Stimulated activated naive B cell treated with anti-CD40 and anti-IgM and Interleukin-4, amounts not matched to agents 10 μg/mL and 1 μg/mL and 100 μg/mL, for 72 hours (primary cell): ENCODE measurements at places on chromosomes 3 and 15.

- DNase-seq = peak; percentile 32
These were observed 175.8 kb downstream of the XXYLT1 start for GRCh38 chr3:195095035-195095703.

DNA sequence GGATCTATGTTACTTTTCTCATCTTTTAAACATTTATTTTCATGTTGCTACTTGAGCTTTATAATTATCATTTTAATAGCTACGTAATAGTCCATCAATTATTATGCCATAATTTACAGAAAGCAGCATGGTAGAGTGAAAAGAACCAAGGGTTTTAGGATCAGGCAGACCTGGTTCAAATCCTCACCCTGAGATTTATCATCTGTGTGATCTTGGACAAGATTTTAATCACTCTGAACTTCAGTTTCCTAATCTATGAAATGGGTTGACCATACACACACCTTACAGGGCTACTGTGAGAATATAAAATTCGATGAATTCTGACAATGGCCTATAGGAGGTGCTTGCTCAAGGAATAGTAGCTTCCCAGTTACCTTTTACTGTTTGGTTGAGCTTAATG, 27.1 kb downstream of the BOC start:
- DNase-seq = no peak

DNA sequence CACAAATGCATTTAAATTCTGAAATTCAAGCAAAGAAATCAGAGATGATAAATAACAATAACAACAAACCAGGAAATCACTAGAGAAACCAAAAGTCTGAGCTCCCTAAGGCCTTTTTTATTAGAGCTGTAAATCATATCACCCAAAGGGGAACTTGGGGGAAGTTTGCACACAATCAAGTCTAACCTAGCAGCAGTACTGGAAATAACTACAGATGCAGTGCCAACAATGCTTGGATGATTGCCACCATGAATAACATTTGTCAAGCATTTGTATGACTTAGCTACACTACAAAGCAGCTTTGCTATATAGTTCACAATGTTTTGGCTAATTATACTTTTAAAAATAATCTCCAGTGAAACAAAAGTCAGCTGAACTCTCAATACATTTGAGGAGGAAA, 27.8 kb downstream of the SHQ1 start:
- DNase-seq = no peak

DNA sequence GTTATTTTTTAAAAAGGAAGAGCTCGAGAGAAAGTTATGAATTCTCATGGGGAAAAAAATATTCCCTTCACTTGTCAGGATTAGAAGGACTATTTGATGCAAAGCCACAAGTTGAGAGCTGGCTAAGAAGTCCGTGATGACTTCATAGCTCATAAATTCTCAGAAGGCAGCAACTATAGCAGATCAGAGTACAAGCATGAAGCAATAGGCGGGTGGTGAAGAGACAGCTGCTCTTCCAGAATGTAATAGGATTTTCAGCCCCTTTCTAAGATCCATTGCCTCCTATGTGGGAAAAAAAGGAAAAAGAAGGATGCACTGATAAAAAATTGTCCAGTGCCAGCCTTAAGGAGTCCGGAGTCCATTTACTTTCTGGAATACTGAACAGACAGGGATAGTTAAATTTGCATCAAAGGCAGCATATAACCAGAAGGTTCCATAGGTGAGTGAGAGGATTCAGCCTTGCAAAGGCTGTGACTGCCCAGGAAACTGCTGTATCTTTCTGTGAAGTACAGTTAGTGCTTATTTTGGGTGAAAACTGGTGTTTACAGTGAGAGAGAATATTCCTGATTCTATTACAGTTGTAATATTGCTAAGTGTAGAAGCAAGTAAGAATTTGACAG, 929.5 kb upstream of the ALCAM start:
- no peak for DNase-seq

DNA sequence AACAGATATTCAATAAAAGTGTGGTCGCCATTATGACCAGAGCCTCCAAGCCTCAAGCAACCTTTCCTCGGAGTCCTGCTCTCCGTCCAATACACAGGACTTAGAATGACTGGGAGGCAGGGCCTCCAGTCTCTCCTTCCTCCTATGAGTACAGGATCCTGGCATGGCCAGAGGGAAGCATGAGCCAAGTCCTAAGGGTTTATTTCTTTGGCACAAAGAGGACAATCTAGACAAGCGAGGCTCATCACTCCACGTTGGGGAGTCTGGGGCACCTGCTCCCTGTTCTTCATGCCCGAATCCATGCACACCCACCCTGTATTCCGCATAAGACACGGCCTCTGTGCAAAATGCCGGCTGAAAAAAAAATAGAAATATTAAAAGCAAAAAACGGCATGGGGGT, 6.8 kb downstream of the PRRT3 start:
- no peak for DNase-seq

GRCh38 chr3:63970631-63971475, 52.4 kb downstream of the PSMD6 start:
- no peak for DNase-seq

GRCh38 chr3:149587383-149587782, 70.4 kb downstream of the WWTR1 start:
- DNase-seq = no peak

- DNase-seq = no peak
These were observed 497.7 kb upstream of the THBS1 start for GRCh38 chr15:39083213-39083612.

DNA sequence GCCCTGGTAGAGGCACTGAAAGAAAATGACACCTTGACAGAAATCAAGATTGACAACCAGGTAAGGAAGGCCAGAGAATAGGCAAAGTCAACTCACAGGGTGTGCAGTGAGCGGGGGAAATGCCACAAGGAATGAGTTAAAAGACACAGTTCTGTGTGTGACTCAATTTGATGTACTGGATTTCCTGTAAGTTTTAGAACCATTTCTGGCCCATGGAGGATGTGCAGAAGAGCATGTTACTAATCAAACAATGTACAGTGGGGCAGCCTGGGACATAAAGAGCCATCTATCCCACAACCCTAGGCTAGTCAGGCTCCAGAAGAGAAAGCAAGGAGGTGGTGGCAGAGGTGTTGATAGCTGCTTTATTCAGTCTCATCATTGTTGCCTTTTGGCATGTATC, 31.2 kb upstream of the TMOD3 start:
- DNase-seq = no peak

GRCh38 chr3:100401674-100402041, 319 bp downstream of the LNP1 start:
- DNase-seq = no peak

GRCh38 chr3:96931119-96931862, 116.9 kb downstream of the EPHA6 start:
- no peak for DNase-seq

GRCh38 chr3:146611096-146611495, 6.0 kb upstream of the PLSCR5 start:
- DNase-seq = no peak

GRCh38 chr15:79206940-79207339, 75.6 kb upstream of the ANKRD34C start:
- no peak for DNase-seq

GRCh38 chr15:71548401-71548807, 261.9 kb upstream of the NR2E3 start:
- DNase-seq = no peak

DNA sequence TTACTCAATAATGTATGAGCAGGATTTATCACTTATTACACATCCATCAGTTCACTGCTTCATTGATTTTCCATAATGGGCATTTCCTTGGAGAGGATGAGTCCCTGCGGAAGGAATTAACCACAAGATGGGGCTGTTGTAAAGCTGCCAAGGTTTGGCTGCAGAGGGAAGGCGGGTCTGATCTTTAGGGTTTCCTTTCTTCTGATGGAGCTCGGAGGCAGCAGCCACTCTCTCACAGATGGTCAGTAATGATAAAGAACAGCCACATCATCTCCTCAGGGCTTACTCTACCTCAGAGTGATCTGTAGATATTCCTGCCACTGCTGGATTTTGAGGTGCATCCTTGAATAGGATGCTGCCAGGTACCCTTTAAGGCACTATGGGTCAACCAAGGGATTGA, 115.2 kb downstream of the USP13 start:
- no peak for DNase-seq

- no peak for DNase-seq
These were observed 461.3 kb upstream of the NAALADL2 start for GRCh38 chr3:174397848-174398247.

DNA sequence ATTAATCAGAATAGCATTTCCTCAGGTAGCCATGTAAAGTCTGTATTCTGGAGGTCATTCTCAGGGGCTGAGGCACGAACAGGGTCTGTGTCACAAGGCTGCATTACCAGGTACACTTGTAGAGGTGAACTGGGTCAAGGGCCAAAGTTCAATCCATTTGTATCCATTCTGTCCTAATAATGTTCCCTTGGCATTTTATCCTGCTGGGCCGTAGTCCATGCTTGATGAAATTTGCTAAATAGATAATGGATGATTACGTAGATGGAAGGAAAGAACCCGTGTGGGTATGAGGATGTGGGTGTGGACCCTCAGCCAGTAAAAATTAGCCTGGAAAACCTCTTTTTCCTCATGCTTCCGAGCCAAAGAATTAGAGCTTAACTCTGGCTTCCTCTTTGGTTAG, 785.9 kb downstream of the GRM7 start:
- no peak for DNase-seq

GRCh38 chr3:158790901-158791589, 10.8 kb upstream of the MFSD1 start:
- peak; percentile 5 for DNase-seq

DNA sequence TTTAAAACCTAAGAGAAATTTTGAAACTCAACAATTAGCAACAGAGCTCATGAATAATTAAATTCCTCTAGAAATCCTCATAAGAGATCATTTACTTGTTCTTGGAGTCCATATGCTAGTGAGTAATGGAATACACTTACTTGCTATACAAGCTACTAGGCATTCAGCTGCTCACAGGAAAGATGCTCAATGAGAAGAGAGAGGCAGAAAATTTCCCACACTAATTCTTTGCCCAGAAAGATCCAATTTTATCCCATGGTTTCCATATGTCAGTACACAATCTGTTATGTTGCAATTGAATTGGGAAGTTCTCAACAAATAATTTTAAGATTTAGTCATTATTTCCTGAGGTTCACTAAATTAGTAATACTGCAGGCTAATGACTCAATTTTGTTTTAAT, 310.4 kb downstream of the RYR3 start:
- no peak for DNase-seq

- no peak for DNase-seq
These were observed 236.5 kb downstream of the SQOR start for GRCh38 chr15:45871121-45871855.

- peak; percentile 2 for DNase-seq
These were observed 520.6 kb downstream of the MFSD1 start for GRCh38 chr3:159322322-159322939.

- no peak for DNase-seq
These were observed 250.5 kb downstream of the ADAMTSL3 start for GRCh38 chr15:83904107-83905040.

GRCh38 chr15:85607842-85608241, 186.9 kb downstream of the KLHL25 start:
- DNase-seq = no peak

DNA sequence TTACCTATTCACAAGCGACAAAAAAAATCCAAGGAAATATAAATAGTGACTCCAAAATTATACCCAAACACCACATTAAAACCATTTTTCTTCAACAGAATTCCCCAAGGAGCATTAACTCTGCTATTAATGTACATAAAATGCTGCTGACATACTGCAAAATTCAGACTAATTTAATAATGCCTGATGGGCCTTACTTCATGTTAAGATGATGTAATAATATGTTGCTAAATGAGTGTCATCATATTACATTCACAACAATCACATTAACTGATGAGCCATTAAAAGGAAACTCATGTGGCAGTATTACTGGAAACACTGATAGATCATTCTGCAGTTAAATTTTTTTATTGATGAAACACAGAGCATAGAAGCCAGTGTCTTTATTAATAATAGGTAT, 204.9 kb upstream of the CGNL1 start:
- DNase-seq = no peak

DNA sequence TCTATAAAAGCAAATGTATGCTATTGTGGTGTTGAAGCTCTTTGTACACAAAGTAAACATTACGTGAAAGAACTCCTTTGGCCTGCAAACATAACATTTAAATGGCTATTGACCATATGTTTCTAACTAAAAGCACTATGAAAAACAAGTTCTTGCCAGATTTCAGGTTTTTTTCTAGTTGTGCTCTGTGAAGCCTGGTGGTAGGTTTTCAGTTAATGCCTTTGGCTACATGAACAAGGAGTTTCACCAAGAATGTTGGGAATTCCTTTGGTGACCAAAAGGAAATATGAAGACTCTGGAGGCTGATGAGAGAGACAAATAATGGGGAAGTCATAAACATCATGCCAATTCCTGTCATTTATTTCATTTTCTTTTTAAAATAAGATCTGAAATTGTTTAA, 66.0 kb downstream of the RBMS3 start:
- no peak for DNase-seq

- DNase-seq = no peak
These were observed 424.5 kb downstream of the SOX2 start for GRCh38 chr3:182136008-182136910.

DNA sequence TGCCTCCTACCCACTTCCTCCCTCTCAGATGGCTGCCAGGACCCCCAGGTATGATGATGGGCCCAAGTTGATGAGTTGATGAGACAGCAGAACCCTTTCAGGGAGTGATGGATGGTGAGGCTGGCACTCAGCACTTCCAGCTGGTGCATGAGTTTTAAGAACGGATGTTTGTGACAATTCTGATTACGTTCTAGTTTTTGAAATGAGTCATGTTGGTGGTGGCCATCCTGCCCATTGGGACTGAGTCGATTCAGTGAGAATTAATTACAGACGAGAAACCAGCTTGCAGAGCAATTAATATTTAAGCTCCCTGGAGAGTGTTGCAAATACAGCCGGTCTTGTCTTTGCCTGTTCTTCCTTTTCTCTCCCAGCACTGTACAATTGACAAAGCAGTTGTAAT, 56.9 kb upstream of the NR2C2 start:
- no peak for DNase-seq

GRCh38 chr3:42780398-42780797, 7.3 kb upstream of the CCDC13 start:
- no peak for DNase-seq

- no peak for DNase-seq
These were observed 32.2 kb downstream of the EPHB1 start for GRCh38 chr3:134827213-134827612.

DNA sequence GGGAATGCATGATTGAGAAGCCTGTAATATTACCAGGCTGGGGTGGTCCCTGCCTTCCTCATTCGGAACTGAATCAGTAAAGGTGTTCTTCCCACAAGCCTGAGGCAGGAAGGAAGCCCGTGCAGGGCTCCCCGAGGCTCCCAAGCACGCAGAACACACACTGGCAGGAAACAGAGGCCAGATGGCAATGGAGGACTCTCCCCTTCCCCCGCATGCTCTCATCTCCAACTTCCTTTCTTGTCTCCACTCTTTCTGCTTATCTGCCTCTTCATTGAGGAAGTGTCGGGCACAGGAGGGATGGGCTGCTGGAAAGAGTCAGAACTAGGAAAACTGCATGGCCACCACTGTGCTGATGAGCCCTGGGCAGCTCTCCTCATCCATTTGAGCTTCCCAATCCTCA, 123.5 kb downstream of the NUP210 start:
- DNase-seq = no peak

GRCh38 chr3:186281176-186281575, 80.9 kb downstream of the DGKG start:
- no peak for DNase-seq
